KBM-7 (cell line): ENCODE measurements at places on chromosomes 4 and X.

- DNase-seq, result no peak
These were observed 68.0 kb upstream of the MAP9 start for GRCh38 chr4:155444721-155445120.

DNA sequence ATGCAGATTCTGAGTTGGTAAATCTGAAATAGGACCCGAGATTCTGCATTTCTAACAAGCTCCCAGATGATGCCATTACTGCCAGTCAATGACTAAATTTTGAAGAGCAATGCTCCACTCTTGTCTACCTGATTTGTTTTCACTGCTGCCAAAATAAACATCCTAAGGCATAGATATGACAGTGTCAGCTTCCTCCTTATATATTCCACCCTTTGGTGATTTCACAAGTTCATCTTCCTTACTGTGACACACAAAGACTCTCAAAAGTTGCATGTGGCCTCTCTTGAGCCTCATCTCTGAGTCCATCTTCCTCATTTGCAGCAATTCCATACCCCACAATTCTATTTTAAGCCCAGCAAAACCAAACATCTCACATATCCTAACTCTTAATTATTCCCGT, 110.9 kb downstream of the FBXW7 start:
- DNase-seq, result peak; percentile 50

GRCh38 chr4:185128272-185129119, 14.6 kb upstream of the SLC25A4 start:
- no peak for DNase-seq

DNA sequence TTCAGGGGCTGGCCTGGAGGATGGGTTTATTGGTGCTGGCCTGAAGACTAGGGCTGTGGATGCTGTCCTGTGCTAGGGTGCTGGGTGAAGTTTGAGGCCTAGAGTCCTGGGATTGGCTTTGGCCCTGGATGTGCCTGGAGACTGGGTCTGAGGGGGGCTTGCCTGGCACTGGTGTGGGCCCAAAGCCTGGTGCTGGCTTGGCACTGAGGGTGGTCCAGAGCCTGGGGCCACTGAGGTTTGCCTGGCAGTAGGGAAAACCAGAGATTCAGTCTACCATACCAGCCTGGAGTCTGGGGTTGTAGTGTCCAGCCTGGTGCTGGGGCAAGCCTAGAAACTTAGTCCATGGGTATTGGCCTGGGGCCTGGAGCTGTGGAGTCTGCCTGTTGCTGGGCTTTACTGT, 16.6 kb downstream of the BMP15 start:
- no peak for DNase-seq

DNA sequence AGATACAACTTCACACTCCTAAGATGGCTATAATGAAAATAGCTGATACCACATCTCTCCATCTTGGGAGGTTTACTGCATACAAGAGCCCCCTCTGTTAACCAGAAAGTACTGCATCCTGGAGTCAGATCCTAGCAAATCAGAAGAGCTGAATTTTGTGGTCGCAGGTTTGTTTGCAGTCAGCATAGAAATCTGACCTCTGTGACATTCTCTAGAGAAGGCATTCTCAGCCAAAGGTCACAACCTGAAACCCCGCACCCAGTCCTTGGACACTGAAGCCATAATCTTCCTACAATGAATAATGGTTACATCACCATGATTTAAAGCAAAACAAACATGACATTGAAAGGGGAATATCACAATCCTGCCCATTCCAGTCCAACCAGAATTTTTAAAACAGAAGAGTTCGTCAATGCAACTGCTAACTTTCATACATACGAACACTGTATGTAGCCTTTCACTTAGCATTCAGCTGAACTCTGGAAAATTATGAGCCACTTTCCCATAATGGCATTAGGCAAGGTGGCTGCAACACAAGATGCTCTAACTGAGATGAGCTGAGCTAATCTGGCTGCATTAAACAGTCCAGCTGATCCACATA, 17.6 kb downstream of the HS6ST2 start:
- DNase-seq, result no peak

DNA sequence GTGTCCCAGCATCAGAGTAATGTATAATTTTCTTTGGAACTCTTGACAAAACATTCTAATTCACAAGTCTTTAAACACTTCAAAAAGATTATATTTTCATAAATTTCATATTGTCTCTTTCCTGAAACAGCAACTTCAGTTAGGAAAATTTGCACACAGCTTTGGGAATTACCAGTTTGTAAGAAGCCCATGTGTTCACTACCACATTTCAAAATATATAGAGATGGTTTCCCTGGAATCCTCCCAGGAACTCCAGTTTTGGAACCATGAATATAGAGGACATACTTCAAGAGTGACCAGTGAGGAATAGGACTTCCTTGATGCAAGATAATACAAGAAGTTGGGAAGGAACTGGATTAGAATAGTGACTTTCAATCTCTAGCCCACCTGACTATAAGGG, 28.7 kb upstream of the HPGDS start:
- no peak for DNase-seq

GRCh38 chr4:161936625-161937550, 226.9 kb downstream of the FSTL5 start:
- no peak for DNase-seq
